ENCODE measurements at places on chromosomes 5 and 9.

DNA sequence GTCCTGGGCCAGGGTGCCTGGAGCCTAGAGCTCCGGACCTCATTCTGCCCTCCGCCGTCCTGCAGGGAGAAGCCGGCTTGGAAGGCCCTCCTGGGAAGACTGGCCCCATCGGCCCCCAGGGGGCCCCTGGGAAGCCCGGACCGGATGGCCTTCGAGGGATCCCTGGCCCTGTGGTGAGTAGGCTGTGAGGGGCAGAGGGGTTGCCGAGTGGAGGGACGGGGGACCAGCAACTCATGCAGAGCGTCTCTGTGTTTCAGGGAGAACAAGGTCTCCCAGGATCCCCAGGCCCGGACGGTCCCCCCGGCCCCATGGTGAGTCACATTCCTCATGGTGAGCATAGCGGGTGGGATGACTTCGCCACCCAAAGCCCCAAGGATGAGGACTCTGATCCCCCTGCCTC is 62.0 kb upstream of the FCN2 start:
- no peak for DNase-seq

GRCh38 chr9:91181541-91181940 is 180.2 kb downstream of the AUH start:
- DNase-seq = no peak

DNA sequence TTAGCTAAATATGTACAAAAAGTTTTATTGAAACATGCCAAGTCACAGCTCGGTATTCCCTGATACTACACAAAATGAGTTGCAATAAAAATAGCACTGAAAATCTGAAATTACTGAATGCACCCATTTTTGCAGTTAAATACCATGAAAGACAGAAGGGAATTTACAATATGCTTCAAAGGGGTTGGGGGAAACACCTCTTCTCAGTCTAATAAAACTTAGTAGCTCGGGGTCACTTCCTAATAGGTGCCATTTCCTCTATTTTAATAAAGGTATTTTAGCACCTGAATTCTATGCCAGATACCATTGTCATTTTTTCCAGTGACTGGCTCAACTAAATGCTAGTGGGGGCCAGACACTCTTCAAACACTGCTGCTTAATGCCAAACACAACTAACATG is 204.1 kb upstream of the MEF2C start:
- no peak for DNase-seq

DNA sequence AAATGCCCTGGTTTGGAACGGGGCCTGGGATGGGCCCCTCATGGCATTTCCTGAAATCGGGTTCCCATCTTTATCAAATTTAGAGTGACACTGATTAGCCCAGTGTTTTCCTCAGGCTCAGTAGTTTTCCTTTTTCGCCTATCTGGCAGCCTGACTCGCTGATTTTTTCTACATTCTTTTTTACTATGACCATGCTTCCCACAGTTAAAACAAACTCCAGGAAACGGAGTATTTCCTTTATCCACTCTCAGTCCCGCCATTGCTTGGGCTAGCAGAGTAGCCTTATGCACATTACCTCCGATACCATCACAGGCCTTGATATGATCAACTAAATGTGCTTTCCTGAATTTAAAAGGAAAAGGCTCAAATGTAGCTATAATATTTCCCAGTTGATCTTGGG is 5.5 kb downstream of the OR1Q1 start:
- no peak for DNase-seq

GRCh38 chr9:95124582-95125367 is 192.7 kb downstream of the FANCC start:
- no peak for DNase-seq

- DNase-seq = no peak
Measured at GRCh38 chr9:37729499-37729898, 24.1 kb upstream of the TRMT10B start.

DNA sequence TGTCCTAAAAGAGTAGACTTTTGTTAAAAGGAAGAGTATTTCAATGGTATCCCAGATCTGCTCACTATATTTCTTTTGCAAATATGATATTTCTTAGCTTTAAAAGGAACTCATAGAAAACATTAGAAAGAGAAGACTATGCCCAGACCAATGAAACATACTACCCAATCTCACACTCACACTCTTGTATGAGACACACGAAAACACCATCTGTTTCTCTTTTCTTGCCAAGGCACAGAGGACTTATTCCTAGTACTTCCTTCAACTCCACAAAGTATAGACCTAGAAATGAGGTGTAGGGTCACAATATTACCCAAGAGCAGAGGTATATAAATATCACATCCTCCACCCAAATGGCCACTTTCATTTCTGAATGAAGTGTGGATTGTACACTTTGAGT is 292.4 kb upstream of the ACO1 start:
- DNase-seq = no peak

- DNase-seq = no peak
Measured at GRCh38 chr5:138649316-138649720, 74.1 kb upstream of the HSPA9 start.

- no peak for DNase-seq
Measured at GRCh38 chr5:58411372-58411771, 48.5 kb downstream of the PLK2 start.
